Suppressor macrophage (primary cell): ENCODE measurements at places on chromosomes 7 and 10.

DNA sequence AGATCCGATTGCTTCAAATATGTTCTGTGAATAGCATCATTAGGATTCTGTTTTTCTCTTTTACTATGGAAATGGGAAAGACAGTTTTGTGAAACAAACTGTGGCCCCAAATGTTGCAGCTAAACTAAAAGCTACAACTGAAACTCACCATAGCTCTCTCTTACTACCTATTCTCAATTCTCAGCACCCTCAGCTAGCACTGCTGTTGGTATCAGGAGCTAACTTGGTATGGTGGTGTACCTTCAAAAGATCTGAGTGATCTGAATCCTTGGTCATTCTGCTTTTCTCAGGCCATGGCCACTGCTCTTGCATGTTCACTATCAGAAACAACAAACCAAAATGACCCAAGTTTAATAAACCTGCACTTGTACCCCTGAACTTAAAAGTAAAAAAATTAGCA is 1208.0 kb downstream of the SORCS1 start:
- no peak for DNase-seq

DNA sequence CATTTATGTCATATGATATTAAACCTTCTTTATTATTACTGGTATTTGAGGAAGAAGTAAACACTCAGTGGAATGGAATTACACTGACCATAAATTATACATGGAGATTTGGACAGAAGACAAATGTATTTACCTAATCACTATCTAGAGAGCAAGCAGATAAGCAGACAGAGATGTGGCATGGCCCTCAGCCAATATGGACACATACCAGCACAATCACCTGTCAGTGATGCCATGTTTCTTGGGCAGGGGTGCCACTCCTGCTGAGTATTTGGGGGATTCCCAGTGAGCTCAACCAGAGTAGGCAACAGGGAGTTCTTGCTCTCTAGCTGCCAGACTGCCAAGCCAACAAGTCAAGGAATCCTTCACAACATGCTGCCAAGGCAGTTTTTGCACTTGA is 866.3 kb upstream of the LRRN3 start:
- DNase-seq: no peak

GRCh38 chr7:5077740-5078139 is 32.1 kb downstream of the RBAK start:
- DNase-seq: no peak

GRCh38 chr10:28987555-28988320 is 301.1 kb upstream of the LYZL1 start:
- no peak for DNase-seq

- DNase-seq: no peak
Measured at GRCh38 chr10:77398986-77399755, 238.4 kb downstream of the KCNMA1 start.

DNA sequence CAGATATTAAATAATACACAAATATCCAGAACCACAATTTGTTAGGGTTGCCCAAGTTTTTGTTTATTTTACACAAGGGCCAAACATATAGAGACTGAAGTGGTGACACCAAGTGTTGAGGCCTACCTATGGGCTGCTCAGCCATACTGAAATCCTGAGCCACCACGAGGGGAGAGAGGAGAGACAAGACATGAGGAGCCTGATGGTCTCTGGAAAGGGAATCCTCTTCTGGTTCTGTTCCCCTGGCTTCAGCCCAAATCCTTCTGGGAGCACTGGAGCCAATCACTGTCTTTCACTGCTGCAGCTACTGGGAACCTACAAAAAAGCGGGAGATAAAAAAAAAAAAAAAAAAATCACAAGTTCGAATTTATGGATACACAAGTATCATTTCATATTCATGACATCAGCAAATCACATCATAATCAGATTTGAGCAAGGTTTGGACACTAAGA is 1.9 kb downstream of the SKIDA1 start:
- DNase-seq: no peak

- no peak for DNase-seq
Measured at GRCh38 chr10:83957168-83957947, 182.0 kb upstream of the GHITM start.

DNA sequence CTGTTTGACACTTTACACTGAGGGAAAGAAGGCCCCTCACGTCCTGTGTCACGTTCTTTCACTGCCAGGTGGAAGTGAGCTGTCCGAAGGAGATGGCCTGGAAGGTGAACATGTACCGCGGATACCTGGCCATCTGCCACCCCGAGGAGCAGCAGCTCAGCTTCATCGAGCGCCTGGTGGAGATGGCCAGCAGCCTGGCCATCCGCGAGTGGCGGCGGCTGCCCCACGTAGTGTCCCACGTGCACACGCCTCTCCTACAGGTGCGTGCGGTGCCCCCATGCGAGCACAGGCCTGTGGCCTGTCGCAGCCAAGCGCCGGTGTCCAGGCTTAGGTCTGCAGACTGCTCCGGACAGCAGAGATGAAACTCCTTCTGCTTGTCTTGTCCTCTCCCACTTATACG is 103.4 kb downstream of the TRRAP start:
- no peak for DNase-seq

DNA sequence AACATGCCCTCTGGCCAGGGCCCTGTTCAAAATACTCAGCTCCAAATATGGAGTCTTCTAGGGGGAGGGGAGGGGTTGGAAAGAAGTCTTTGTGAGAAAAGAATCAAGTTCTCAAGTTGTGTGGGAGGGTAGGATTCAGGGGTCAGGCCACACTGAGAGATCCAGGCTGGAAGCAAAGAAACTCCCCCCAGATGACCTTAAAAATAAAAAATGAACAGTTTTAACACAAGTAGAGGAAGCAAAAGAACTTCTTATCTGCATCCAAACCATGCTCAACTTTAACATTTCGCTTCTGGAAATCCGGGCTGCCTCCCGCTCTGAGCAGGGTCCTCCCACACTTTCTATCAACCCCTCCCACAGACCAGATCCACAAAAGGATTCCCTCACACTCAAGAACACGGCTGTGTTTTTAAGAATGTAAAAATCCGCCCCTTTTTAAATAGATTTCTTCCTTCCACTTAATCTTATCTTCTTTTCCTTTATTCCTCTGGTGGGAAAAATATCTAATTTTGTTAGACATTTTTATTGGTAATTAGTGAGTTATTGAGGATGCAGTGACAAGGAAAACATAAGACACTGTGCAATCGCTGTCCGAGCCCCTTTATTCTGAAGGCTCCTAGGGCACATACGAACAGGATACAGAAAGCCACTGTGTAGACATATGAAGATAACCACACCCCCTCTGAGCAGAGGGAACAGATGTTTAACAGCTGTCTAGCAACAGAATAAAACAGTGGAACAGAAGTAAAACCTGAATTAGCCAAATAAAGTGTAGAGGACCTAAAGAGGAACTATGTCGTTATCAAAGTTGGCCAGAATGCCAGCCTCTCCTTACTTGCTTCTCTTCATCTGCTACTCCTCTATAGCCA is 43.8 kb downstream of the CYTH3 start:
- DNase-seq: peak; percentile 24

GRCh38 chr7:133562621-133563020 is 309.7 kb downstream of the EXOC4 start:
- no peak for DNase-seq

DNA sequence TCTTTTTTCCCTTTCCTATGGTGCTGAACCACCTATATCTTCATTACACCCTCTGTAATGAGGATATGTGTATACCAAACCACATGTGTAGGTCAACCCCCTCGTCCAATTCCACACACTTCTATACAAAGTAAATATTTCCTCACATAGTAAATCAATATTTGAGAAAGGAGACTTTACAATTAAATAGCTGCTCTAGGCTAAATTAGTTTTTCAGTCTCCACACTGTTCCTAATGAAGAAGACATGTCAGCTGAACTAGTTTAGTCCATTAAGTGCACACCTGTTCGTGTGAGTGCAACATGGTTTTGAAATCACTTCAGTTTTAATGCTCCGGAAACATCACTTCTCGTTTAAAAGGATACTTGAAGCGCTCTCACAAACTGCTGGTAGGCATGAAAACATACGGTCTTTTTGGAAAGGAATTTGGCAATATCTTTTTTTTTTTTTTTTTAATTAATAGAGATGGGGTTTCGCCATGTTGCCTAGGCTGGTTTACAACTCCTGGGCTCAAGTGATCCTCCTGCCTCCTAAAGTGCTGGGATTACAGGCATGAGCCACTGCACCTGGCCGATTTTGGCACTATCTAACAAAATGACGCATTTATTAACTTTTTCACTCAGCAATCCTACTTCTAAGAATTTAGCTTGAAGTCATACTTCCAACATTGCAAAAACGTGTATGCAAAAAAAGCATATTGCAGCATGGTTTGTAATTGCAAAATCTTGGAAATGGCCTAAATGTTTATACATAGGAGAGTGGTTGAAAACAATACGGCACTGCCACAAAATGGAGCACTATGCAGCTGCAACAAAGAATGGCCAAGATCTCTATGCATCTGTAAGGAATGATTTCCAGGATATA is 2.1 kb upstream of the XRCC2 start:
- no peak for DNase-seq

DNA sequence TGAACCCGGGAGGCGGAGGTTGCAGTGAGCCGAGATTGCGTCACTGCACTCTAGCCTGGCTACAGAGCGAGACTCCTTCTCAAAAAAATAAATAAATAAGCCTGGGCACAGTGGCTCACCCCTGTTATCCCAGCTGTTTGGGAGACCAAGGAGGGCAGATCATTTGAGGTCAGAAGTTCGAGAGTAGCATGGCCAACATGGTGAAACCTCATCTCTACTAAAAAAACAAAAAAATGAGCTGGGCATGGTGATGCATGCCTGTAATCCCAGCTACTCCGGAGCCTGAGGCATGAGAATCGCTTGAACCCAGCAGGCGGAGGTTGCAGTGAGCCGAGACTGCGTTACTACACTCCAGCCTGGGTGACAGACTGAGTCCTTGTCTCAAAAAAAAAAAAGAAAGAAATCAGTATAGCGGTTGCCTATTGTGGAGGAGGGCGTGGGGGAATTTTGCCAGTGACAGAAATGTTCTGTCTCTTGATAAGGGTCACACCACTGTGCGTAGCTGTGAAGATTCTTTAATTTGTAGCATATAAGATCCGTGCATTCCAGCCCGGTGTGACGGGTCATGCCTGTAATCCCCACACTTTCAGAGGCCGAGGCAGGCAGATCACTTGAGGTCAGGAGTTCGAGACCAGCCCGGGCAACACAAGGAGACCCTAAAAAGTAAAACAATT is 17.9 kb upstream of the EIF3B start:
- no peak for DNase-seq

DNA sequence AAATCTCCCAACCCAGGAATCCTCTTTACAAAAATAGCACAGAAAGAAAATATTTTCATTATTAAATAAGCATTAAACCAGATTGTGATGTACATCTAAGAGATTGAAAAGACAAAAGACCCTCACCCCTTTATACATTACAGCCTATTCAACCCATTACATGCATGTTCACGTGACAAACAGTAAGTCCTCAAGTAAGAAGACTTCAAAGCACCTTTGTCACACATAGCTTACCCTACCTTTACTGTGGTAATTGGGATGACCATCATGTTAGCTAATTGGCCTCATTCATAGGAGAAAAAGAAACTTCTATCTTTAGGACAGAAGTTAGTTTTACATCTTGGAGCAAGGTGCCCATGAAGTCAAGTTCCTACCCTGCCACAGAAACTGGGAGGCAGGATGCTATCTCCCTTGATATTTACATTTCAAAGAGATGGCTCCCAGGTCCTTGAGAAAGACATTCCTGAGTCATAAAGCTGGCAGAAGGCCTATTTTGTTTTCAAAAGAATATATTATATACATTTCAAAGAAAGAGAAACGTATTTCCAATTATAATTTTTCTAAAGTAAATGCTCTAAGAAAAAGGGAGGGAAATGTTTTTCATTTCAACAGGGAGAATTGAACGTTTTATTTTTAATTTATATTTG is 48.1 kb downstream of the GNAI1 start:
- no peak for DNase-seq

DNA sequence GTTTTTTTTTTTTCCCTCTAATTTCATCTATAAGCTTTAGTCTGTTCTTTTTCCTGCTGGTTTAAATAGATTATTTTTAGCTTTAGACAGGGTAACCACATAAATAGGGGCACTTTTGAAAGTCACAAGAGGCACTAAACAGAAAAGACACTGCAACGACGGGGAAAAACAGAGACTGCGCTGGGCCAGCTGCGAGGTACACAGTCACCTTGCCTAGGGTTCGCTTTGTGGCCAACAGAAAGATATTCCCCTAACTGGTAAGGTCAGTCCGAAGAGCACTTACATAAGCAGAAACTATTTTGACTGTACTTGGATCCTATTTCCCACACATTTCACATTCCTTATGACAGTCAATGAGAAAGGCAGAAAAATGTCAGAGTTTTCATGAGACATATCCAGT is 175.6 kb upstream of the PHF14 start:
- no peak for DNase-seq

- DNase-seq: no peak
Measured at GRCh38 chr10:61169294-61169693, 225.3 kb upstream of the RHOBTB1 start.

DNA sequence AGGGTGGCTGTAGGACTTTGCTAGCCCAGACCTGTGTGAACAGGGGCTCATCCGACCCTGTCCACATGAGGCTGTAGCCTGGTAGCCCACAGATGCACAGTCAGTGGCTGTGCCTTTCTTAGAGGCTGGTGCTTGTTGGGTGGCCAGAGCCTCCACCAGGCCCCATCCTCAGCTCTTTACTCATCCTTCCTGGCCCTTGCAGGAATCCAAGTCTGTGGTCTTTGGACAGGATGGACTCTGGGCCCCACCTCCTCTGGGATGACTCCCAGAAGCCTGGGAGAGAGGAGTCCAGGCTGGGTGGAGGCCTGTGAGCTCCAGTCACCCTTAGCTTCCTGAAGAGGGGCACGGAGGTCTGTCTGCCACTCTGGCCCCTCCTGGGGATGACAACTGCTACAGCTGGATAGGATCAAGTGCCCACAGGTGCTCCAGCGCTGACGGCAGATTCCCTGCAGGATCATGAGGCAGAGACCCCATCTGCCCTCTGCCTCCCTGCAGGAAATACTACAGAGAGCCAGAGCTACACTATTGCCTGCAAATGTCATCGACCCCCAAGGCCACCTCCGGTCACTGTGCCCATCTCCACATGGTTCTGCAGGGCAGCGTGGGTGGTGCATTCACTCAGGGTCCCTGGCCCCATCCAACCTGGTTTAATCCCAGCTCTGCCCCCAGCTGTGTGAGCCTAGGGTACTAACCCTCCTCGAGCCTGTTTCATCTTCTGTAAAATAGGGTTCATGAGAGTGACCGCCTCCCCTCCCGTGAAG is 114.5 kb downstream of the PTPN20 start:
- DNase-seq: no peak

DNA sequence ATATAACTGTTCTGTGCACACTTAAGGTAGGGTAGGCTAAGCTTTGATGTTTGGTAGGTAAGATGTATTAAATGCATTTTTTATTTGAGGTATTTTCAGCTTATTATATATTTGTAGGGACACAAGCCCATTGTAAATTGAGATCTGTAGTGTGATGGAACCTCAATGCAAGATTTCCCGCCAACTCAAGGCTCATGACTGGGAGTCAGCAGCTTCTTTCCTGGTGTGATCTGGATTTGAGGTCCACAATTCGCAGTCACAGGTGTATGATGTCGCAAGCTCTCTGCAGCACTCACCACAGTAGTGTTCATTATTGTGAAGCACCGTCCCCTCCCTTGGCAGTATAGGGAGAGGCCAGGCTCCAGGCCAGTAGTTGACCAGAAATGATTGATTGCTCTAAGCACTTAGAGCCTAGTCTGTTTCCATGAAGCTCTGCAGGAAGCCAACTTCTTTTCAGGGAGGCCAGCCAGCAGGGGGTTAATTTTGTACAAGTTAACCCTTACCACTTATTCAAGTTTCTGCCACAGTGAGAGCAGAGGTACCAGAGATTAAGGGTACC is 54.9 kb downstream of the SEM1 start:
- DNase-seq: no peak

GRCh38 chr7:72492461-72493065 is 80.4 kb upstream of the CALN1 start:
- DNase-seq: no peak
